IgD-negative memory B cell (primary cell): ENCODE measurements at places on chromosomes 2 and 18. TPM values are rescaled to one million over a fixed set of nuclear protein-coding genes. Genes with fewer than 3 reads are reported as not detected.

The FRZB gene
- polyA plus RNA-seq = 0.90 TPM

The RND3 gene
- not detected for polyA plus RNA-seq

The COL3A1 gene
- not detected for polyA plus RNA-seq

The MRO gene
- polyA plus RNA-seq = not detected

The REEP1 gene
- polyA plus RNA-seq = not detected

The AAMP gene
- polyA plus RNA-seq = 82.0 TPM
